ENCODE measurements at places on chromosomes 3 and 15.

GRCh38 chr3:132568422-132568821 lies 28.6 kb upstream of the ACKR4 start:
- DNase-seq, result no peak

- no peak for DNase-seq
Measured at GRCh38 chr3:39278616-39278935, 1.3 kb downstream of the CX3CR1 start.

DNA sequence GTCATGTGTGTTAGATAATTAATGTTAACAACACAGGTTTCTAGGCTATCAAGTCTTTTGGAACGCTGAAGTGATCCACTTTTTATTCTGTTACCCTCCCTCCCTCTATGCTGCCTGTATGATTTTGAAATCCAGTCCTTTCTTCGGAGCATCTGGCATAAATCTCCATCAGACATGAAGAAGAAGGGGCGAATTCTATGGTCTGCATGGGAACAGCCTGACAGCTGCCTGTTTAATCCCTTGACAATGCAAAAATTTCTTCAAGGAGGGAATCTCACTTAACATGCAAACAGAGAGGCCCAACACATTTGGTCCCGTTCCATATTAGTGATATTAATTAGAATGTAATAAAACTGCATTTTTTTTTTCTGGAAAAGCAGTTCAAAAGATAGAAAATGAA lies 145.2 kb downstream of the VGLL3 start:
- DNase-seq, result no peak

DNA sequence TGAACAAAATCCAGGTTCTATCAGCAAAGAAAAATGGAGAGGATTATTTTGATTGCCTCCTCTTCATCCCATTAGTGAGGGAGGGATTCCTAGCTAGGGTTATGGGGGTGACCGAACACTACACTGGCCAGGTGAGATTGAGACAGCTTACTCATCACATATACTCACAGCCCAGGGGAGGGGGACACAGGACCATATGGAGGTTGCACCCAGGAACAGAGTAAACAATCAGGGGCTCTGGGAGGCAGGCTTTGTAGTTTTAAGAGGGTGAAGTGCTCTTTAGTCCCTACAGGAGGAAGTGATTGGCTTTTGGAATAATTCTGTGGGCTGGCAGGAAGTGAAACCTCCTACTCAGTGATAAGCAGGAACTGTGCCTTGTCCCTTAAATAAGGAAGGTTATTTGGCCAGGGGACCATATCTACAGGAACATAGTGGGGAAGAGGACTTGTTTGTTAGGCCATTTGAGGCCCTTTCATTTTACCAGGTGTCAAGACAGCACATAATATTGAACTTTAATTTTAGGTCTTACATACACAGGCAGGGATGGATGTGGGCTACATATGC lies 17.5 kb upstream of the KCTD6 start:
- no peak for DNase-seq

GRCh38 chr15:52566889-52567288 lies 1.9 kb downstream of the ARPP19 start:
- no peak for DNase-seq

GRCh38 chr3:76010252-76010651 lies 224.9 kb upstream of the ZNF717 start:
- DNase-seq, result no peak

- DNase-seq, result peak; percentile 46
Measured at GRCh38 chr15:28984421-28985315, 98.9 kb downstream of the APBA2 start.

- no peak for DNase-seq
Measured at GRCh38 chr15:26941489-26941888, 29.5 kb upstream of the GABRG3 start.

- DNase-seq, result no peak
Measured at GRCh38 chr3:53525765-53526703, 31.6 kb downstream of the CACNA1D start.

DNA sequence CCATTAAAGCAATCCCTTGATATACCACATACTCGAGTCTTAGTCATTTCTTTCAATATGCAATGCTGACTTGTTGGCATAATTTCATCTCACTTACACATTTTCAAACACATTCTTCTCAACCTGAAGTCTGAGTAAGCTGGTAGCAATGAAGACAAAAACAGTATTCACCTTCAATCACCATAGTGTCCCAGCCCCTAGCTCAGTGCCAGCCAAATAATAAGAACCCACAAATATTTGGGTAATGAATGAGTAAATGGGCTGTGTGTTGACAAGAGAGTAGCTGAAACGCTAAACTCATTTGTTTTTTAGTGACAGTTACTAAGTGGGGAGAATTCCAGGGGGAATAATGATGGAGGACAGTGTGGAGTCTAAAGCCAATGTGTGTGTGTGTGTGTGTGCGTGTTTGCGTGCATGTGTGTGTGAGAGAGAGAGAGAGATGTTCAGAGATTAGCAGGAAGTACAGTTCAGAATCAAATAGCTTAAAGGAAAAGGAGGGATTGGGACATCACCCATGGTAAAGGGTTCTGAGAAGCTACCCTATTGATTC lies 165.7 kb downstream of the GAP43 start:
- DNase-seq, result no peak

GRCh38 chr3:108091498-108092250 lies 843 bp upstream of the CD47 start:
- DNase-seq, result peak; percentile 42

DNA sequence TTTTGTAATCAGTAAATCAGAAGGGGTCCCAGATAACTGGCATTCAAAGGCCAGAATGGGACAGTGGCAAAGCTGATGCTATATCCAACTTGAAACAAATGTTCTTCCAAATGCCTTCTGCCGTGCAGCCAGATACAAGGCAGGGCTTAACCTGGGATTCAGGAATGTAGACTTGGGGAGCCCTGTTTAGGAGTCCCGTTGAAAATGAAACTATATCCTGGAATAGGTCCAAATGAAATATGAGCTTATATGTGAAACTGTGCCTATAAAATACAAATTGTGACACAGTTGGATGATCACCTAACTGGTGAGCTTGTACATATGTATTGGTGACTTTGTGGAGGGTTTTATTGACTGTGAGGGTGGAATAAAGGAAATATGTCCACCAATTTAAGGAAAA lies 28.7 kb downstream of the FRMD4B start:
- DNase-seq, result no peak

- no peak for DNase-seq
Measured at GRCh38 chr3:66037986-66038369, 740 bp downstream of the MAGI1 start.

- DNase-seq, result no peak
Measured at GRCh38 chr3:139132976-139133375, 88.3 kb upstream of the PRR23C start.

DNA sequence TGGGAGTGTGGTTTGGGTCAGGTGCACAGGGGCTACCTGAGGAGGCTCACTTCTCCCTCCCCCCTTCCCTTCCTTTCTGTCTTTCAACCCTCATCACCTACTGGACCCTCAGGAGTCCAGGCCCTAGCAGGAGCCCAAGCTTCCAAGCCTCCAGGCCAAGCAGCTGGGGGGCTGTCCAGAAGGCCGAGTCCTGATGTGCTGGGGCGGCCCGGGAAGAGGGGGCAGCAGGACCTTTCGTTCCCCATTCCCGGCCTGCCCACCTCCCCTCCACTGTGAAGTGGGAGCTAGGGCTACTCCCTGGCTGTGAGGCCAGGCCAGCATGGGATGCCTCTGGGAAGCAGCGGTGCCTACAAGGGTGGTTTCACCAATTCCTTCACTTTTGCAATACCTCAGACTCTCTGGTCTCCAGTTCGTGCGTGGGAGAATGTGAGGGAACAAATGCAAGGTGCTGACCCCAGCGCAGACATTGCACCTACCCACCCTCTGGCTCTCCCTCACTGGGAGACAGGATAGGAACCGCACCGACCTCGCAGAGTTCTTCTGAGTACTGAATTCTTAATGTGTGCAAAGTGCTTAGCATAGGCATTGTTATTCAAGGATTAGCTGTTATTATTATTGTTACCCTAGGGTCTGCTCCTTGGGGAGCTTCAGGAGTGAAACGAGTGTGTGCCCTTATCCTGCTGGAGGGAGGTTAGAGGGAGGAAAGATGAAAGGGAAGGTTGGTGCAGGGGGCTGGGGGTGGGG lies 2.5 kb downstream of the EPHB3 start:
- no peak for DNase-seq

GRCh38 chr15:87032295-87032694 lies 952.6 kb downstream of the AGBL1 start:
- no peak for DNase-seq

GRCh38 chr15:55535436-55535835 lies 27.4 kb upstream of the DNAAF4 start:
- DNase-seq, result peak; percentile 11

DNA sequence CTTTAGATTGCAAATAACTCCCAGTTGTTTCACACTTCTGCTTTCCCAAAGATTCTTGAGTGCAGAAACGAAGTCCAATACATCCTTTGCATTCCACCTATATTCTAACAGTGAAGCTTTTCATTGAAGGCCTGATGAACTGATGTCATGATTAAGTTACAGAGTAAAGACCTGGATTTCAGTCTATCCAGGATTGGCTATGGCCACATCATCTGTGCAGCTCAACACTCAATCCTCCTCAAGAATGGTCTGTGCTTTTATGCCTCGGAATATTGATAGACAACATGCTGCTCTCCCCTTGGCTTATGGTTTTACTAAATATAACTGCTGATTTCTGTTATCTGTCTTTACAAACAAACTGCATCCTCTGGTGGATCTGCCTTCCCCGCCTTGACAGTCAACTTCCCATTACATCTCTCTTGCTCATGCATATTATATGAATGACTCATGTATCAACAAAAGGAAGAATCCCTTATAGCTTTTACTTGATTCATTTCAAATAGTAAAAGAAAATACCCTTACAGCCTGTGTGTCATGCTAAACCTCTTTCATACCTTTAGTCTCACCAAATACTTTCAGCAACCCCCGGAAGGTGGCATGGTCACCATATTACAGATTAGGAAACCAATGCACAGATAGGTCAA lies 59.5 kb downstream of the SCN11A start:
- no peak for DNase-seq

DNA sequence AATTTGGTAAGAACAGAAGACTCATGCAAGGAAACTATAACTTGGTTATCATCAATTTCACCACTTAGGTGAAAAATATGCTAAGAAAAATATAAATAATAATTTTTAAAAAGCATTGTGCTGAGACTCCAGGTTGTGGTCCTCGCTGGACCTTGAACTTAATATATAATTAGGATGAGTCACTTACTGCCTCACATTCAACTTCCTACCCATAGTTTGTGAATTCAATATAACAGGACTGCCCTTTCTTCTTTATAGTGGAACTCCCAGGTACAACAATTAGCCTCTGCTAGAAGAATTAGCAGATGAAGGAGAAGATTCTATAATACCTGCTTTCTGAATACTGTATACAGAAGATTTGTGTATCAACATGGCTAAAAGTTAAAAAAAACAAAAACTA lies 149.1 kb upstream of the SPRED1 start:
- no peak for DNase-seq

DNA sequence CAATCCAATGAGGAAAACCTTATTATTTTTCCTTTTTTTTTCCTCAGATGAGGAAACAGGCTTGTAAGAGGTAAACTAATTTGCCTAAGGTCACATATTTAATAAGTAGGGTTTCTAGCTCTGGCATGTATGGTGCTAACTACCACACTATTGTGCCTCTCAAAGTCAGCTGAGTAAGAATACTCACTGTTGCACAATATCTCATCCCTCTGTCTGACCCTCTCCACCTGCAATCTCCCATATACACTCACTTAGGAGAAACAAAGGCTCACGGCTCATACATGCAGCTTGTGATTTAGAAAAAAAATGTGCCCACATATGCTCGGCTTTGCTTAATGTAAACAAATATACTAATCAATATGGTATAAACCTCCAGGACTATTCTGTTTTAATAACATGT lies 10.4 kb upstream of the ARIH1 start:
- no peak for DNase-seq

DNA sequence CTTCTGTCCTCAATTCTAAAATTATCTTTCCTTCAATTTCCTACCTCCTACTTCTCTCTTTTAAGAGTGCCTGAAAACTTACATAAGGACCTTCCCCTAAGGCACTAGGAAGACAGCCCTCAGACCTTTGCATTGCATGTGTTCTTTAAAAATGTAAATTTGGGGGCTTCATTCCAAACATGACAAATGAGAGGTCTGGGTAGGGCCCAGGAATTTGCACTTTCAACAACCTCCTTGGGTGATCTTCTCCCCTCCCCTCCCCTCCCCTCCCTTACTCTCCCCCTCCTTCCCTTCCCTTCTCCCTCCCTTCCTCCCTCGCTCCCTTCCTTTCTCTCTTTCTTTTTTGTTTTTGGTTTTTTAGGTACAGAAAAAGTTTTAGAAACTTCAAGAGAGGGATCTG lies 18.7 kb downstream of the USF3 start:
- DNase-seq, result no peak

DNA sequence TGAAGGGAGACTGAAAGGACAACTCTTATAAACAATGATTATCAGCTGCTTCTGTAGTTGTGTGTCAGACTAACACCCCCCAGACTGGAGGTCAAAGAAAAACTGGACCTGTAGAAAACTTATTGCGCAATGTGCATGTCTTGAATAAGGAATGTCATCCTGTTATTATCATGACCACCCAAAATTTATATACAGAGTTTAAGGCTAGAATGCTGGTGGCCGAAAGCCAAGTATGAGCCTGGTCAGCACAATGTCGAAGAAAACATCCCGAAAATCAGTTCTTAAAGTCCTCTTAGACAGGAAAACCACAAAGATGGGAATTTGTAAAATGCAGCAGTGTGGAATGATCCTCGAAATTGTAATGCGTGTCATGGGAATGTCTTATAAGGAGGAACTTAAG lies 29.3 kb downstream of the RFTN1 start:
- DNase-seq, result no peak

- peak; percentile 24 for DNase-seq
Measured at GRCh38 chr3:132535575-132536441, 61.3 kb upstream of the ACKR4 start.

GRCh38 chr3:31613654-31614053 lies 80.9 kb downstream of the STT3B start:
- DNase-seq, result no peak

GRCh38 chr3:99881121-99881524 lies 63.5 kb downstream of the CMSS1 start:
- no peak for DNase-seq

DNA sequence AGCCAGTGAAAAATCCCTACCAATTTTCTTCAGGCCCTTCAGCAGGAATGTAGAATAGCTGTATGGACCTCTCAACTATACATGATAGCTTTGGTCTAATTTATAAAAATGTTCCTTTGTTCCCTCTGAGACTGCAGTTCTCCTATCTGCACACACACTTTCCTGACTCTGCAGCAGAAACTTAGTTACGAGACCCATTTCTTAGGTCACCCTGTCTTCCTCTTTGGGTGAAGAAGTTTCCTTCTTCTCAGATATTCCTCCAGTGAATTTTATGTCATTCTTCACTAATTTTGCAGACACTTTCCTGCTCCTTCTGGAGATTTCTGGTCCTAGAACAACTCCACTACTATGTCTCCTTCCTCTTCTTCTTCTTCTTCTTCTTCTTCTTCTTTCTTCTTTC lies 42.6 kb downstream of the CD200R1L start:
- no peak for DNase-seq

GRCh38 chr3:75171630-75172230 lies 492.4 kb upstream of the FRG2C start:
- no peak for DNase-seq

GRCh38 chr15:99486371-99487336 lies 79.1 kb upstream of the MEF2A start:
- DNase-seq, result no peak
